ENCODE measurements at places on chromosomes 12 and 14. TPM values are rescaled to one million over a fixed set of nuclear protein-coding genes. Genes with fewer than 3 reads are reported as not detected.

GRCh38 chr12:28355161-28355560 is 164.9 kb downstream of the CCDC91 start:
- no peak for DNase-seq

GRCh38 chr12:3365463-3366411 is 125.3 kb upstream of the PRMT8 start:
- no peak for DNase-seq

The XRCC3 gene
- total RNA-seq = 37.3 TPM

DNA sequence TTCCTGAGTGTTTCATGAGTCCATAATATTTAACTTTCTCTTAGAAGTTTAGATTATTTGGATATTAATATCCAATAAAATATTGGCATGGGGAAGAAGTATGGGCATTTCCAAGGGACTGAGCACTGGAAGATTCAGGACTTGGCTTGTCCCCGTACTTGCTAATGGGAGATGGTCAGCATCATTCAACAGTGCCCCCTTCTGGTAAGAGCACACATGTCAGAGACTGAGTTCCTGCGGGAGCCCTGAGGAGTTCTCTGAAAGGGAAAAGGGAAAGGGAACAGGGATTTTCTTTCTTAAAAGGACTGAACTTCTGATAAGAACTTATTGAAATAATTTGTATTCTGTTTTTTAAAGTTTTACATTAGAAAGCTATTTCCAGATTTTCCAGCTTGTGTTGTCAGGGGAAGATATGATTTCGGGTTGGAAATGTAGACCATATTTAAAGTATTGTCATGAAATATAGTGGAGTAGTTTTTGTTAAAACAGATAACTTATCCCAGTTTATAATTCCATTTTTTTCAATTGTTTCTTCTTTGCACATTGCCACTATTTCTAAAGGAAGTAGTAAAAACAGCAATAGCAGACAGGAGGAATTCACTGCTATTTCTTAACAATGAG is 59.8 kb upstream of the C12orf71 start:
- DNase-seq = no peak

GRCh38 chr14:85662096-85662495 is 132.2 kb downstream of the FLRT2 start:
- no peak for DNase-seq

GRCh38 chr12:101743724-101744472 is 4.6 kb upstream of the SYCP3 start:
- DNase-seq = no peak

- DNase-seq = no peak
Measured at GRCh38 chr14:66087231-66087630, 398.9 kb upstream of the CCDC196 start.

DNA sequence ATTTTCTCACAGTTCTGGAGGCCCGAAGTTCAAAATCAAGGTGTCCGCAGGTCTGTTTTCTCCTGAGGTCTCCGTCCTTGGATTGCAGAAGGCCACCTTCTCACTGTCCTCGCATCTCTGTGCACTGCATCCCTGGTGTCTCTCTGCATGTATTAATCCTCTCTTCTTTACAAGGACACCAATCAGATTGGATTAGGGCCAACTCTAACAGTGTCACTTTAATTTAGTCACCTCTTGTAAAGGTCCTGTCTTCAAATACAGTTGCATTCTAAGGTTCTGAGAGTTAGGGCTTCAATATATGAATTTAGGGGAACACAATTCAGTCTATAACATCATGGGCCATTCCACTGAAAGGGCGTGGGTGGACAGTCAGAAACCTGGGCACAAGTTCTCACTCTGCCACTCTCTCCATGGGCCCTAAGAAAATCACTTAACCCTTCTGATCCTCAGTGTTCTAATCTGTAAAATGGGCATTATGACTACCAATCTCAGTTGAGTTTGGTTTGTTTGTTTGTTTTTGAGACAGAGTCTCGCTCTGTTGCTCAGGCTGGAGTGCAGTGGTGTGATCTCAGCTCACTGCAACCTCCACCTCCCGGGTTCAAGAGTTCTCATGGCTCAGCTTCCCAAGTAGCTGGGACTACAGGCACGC is 41.6 kb upstream of the FGD4 start:
- no peak for DNase-seq

The PTHLH gene
- not detected for total RNA-seq

GRCh38 chr14:65927931-65928356 is 515.4 kb downstream of the FUT8 start:
- DNase-seq = peak; percentile 85

- no peak for DNase-seq
Measured at GRCh38 chr14:42921901-42922300, 1315.2 kb downstream of the LRFN5 start.

DNA sequence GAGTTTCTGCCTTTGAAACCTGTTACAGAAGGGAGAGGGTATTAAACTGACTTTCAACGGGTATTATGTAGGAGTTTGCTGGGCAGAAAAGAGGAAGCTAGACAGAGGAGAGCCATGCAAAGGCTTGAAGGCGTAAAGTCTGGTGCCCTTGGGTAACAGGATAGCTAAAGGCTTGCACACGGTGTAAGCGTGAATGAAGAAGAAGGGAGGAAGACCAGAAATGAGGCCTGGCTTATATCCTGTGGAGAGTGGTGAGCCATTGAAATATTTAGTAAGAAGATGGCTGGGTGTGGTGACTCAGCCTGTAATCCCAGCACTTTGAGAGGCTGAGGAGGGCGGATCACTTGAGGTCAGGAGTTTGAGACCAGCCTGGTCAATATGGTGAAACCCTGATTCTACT is 22.6 kb downstream of the SUDS3 start:
- DNase-seq = no peak

GRCh38 chr12:52812749-52813148 is 1.2 kb downstream of the KRT4 start:
- no peak for DNase-seq

DNA sequence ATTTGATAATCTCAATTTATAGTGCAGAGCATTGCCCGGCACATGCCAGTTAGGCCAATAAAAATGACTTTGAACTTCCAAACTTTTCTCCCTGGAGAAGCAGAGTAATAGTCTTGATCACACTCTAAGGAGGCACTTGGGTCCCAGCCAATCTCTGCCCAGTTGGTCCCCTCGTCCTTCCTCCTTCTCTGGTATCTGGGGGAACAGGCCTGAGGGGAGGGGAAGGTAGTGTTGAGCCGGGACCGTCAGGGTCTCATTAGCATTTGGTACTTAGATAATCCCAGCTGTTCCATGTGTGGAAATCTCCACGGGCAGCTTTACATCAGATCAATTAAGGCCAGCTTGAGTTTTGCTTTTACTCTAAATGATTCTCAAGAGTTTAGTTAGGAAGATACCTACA is 70.1 kb downstream of the ZNF641 start:
- no peak for DNase-seq

The SETD1B gene
- total RNA-seq = 27.1 TPM

The ADGRD1 gene
- not detected for total RNA-seq

The BIN2 gene
- total RNA-seq = 115 TPM

GRCh38 chr12:4215229-4216186 is 58.1 kb upstream of the CCND2 start:
- no peak for DNase-seq

DNA sequence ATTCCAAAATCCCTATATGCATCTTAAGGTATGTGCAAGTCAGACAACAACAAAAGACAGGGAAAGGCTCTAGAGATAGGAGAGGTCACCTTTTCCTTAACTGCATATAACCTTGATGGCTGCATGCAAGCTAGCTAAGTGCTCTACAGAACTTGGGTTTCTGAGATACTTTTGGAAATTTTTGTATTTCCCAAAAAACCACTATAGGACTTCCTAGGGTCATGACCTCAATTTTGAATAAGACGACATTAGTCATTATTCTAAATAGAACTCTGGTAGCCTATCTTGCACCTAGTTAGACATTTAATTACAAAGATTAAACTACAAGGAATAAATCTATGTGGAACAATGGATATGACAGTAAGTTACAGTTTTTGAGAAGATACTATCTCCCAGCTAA is 309.3 kb downstream of the BCAT1 start:
- DNase-seq = no peak

GRCh38 chr12:122235741-122236140 is 9.9 kb upstream of the DIABLO start:
- no peak for DNase-seq

The PNN gene
- total RNA-seq = 161 TPM

DNA sequence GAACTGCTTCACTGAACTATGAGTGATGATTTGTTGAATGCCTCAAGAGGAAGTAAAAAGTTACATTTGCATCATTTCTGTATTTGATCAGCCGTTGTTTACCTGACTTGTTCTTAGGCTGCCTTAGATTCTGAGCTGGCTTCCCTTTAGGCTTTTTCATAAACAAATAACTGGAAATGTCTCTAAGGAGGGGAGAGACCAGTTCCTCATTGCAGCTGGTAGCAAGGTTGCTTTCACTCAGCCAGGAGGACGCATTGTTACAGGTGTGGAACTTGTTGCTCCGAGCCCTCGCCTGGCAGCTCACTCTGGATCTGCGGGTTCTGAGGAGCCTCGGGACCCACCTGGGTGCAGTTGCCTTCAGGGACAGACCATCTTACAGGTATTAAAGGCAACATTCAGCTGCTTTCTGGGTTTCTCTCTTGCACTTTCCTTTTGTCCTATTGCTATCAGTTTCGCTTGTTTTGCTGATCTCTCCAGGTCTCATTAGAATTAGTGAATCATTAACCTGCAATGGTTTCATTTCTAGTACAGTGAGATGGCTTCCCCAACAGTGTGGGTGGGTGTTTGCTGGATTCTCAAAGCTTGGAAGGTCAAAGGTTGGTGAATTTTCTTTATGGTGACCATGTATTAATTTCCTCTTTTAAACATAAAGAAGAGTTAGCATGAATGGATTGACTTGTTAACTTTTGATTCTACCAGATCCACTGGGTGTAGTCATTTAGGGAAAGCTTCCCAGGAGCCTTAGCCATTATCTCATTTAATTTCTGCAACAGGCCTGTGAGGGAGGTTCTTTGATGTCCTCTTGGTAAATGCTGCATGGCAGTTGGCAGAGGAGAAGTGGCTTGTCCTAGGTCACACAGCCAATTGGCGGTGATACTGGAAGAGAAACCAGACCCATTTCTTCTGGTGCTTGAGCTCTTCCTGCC is at the start of gene PLEKHG7:
Gene PLEKHG7 (plus strand): TSS at position 236 of the 926 bp plus-strand sequence. CDS start 3,643 bp downstream, outside the sequence.
- no peak for DNase-seq

DNA sequence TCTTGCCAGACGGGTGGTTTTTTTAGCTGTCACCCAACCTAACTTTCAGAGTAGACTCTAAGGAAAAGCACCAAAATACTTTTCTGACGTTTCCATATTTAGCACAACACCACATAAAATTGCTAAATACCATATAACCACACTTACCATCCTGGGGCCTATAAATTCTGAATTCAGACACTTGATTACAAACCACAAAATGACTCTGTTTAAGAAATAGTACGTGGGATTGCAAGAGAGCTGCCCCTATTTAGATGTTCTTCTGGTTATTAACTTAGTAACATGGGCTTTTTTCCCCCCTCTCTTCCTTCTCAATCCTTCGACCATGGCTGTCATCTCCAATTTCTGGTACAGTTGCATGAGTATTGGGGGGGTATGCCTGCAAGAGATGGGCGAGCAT is 287.7 kb downstream of the BMP4 start:
- DNase-seq = no peak

The CACNA2D4 gene
- 12.1 TPM for total RNA-seq

The PARP11 gene
- 17.7 TPM for total RNA-seq

The DAO gene
- not detected for total RNA-seq

- DNase-seq = no peak
Measured at GRCh38 chr14:54132496-54132895, 175.9 kb upstream of the BMP4 start.

The ORMDL2 gene
- total RNA-seq = 36.9 TPM

- no peak for DNase-seq
Measured at GRCh38 chr12:65164774-65165173, 4.6 kb upstream of the LEMD3 start.

DNA sequence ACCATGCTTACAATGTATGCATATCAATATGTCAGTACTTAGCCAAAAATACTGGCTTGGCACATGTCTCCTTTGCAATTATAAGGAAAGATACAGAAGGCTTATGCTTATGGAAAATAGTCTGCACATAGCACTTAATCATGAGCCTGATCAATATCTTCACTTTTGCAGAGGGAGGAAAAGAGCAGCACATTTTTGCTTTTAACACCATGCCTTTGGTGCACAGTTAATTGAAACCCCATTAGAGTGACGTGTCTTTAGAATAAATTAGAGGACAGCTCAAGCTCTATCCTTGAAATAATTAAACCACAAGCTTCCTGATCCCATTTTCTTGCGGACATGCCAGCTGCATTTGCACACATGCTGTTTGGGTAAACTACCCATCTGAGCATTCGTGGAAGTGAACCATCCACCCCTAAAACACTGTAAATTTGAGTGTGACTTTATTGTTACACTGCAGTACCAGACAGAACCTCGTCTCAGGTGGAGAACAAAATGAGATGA is 839.9 kb upstream of the MGAT4C start:
- DNase-seq = no peak

- DNase-seq = no peak
Measured at GRCh38 chr12:69000074-69000473, 67.1 kb upstream of the CPM start.

- no peak for DNase-seq
Measured at GRCh38 chr14:103055695-103056094, 1.7 kb downstream of the CDC42BPB start.

Data from natural killer cell treated with Interleukin-12 subunit alpha and Interleukin-12 subunit beta and Interleukin-15 and Interleukin-18, amount 100 ng/mL, for 72 hours (primary cell).